Psoas muscle (tissue), 8 donors: ENCODE measurements at places on chromosomes 13 and 19. TPM values are rescaled to one million over a fixed set of nuclear protein-coding genes. Genes with fewer than 3 reads are reported as not detected.

GRCh38 chr19:55368701-55369563, 1.3 kb downstream of the IL11 start:
- no peak overlapping the region for H3K27ac ChIP-seq
- peak overlapping the region; percentile 22 for H3K4me3 ChIP-seq
- no peaks in the 10 kb centered on the region for H3K4me1 ChIP-seq
- H3K27me3 ChIP-seq: no peaks in the 10 kb centered on the region

DNA sequence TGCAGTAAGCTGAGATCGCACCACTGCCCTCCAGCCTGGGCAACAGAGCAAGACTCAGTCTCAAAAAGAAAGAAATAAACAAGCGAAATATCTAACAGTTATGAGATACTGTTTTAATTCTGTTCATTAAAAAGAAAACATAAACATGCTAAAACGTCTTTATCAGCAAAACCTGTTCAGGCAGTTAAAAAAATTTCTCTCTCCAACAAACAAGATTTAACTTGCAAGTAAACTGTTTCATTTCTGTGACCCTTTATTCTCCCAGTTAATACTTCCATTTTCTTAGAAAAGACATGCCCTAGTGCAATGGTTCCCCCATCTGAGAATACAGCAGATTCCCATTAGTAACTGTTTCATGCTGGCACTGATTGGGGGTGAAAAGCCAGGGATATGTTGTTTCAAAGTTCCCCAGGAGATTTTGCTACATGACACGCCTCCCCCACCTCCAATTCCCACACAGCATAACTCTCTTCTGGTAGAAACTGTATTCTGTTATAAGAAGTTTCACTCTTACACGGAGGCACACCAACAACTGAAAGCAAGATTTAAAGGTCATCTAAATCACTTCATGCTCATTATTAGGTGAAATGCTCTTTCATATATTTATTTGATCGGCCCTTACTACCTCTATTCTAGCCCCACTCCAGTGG, 24.4 kb downstream of the ELF1 start:
- H3K4me3 ChIP-seq: no peak overlapping the region
- H3K27me3 ChIP-seq: no peaks in the 10 kb centered on the region
- H3K36me3 ChIP-seq: no peaks in the 10 kb centered on the region
- no peak for DNase-seq
- no peak overlapping the region for H3K27ac ChIP-seq

DNA sequence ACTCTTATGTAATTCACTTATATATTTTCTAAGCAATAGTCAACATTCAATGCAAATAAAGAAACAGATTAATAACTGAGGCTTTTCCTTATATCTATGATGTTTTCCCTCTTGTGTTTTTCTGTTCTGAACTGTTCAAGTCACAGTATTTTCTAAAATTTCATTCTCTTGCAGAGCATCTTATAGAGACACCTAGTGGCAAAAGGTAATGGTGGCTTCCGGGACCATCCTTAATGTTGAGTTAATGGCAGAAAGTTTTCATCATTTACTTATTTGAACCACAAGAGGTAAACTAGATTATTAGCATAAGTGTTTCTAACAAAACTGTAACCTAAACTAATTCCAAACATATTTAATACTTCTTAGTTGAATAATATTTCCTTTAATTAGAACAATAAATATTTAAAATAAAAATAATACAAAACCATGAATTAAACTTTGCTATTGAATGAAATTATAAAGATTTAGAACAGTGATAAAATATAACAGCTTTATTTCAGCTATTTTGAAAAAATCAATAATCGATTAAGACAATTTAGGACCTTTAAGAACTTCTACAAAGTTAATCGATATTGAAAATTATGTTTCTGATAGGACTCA, 1.7 kb upstream of the SLITRK5 start:
- H3K4me1 ChIP-seq: peaks cover 5% of the 10 kb centered on the region
- H3K27me3 ChIP-seq: peaks cover 14% of the 10 kb centered on the region
- DNase-seq: no peak
- H3K4me3 ChIP-seq: no peak overlapping the region

- H3K4me1 ChIP-seq: no peaks in the 10 kb centered on the region
- H3K27me3 ChIP-seq: peaks cover 9% of the 10 kb centered on the region
- DNase-seq: no peak
- no peaks in the 10 kb centered on the region for H3K36me3 ChIP-seq
Measured at GRCh38 chr19:6038634-6039405, 60.9 kb upstream of the RANBP3 start.

DNA sequence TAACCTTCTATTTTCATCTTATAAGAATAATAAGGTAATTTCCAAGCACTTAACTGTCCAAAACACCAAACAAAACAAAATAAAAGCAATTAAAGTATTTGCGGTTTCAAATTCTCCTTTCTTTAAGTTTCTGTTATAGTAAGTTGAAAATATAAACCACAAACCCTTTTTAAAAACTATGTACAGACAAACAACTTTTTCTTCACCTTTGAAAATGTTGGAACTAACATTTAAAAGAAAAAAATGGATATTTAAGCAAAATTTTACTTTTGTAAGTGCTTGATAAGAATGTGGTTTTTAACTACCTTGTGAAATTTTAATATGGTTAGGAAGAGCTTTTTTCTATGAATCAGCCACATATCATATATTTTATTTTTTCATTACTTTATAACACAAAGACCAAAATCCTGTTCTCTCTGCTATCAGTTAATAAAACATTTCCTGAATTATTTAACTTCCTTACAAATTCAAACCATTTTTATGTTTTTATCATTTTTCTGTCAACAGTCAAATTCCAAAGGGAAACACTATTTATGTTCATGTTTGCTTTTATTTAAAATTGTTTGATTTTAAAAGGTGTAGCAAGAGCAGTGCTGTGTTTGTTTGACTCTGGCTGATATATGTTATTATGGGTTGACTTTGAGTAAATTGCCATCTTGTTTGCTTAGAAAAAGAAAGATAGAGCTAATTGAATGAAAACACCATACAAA, 554.1 kb upstream of the KLHL1 start:
- no peak overlapping the region for H3K27ac ChIP-seq
- H3K27me3 ChIP-seq: no peaks in the 10 kb centered on the region
- no peak overlapping the region for H3K4me3 ChIP-seq

DNA sequence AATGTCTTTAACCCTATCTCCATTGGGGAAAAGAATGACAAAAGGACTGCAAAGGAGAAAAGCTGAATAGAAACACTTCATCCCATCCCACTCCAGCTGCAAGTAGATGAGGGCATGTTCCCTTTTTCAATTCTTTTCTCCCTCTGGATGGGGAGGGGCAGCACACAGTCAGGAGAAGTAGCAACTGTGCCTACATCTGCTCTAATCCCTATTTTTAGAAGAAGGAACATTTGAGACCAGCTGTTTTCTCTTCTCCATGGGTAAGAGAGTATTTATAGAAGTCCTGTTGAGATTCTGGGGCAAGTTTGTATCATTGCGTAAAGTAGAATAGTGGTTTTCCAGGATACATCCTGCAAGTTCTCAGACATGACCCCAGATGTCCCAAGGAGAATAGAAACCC, 9.3 kb upstream of the GTF3A start:
- H3K4me1 ChIP-seq: peaks cover 16% of the 10 kb centered on the region
- H3K27me3 ChIP-seq: no peaks in the 10 kb centered on the region
- H3K36me3 ChIP-seq: no peaks in the 10 kb centered on the region
- no peak for DNase-seq
- peak overlapping the region; percentile 92 for H3K27ac ChIP-seq

DNA sequence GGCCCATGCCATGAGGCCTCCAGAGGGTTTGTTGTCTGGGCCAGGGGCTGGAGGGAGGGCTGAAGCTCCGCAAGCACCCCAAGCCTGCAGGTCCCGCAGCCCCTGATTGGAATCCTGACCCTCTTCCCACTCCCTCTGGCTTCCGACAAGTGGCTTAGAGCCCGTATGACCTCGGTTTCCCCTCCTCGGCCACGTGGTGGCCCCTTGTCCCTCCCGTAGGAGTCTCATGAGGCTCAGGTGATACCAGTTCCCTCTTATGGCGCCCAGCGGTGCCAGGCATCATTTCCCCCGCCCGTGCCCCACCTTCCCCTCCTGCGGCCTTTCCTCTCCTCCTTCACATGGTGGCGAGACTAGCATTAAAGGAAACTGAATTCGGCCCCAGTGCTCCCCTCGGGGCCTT, 6.1 kb downstream of the THOP1 start:
- H3K4me1 ChIP-seq: peaks cover 2% of the 10 kb centered on the region
- peaks cover 33% of the 10 kb centered on the region for H3K36me3 ChIP-seq
- DNase-seq: no peak
- no peak overlapping the region for H3K4me3 ChIP-seq
- H3K27ac ChIP-seq: no peak overlapping the region

NCCRP1 gene
- polyA plus RNA-seq: not detected

ZNF548 gene
- 9.9 TPM for polyA plus RNA-seq

ADGRE1 gene
- polyA plus RNA-seq: 0.04 TPM

RAB20 gene
- polyA plus RNA-seq: 2.7 TPM

PAN3 gene
- 2.3 TPM for polyA plus RNA-seq
